CD4-positive, alpha-beta T cell treated with Interleukin-4 for 4 hours (primary cell): ENCODE measurements at places on chromosomes 5 and 9.

- no peak for DNase-seq
Measured at GRCh38 chr5:167304834-167305469, 986.5 kb upstream of the WWC1 start.

DNA sequence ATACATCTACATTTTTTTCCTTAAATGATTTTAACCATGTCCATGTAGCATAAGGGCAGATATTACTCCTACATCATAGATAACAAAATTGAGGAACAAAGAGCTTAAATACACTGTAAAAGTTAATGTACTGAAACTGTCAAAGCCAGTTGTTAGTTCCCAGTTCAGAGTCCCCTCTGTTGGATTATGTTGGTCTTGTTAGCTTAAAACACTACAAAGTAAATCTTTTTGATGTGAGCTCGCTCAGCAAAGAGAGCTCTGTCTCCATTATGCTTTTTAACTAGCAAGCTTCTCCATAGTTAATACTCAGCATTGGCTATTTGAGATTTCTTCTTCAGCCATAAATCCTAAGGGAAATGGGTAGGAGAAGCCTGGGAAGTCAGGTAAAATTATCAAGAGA lies 149.1 kb downstream of the ADAMTS6 start:
- no peak for DNase-seq

DNA sequence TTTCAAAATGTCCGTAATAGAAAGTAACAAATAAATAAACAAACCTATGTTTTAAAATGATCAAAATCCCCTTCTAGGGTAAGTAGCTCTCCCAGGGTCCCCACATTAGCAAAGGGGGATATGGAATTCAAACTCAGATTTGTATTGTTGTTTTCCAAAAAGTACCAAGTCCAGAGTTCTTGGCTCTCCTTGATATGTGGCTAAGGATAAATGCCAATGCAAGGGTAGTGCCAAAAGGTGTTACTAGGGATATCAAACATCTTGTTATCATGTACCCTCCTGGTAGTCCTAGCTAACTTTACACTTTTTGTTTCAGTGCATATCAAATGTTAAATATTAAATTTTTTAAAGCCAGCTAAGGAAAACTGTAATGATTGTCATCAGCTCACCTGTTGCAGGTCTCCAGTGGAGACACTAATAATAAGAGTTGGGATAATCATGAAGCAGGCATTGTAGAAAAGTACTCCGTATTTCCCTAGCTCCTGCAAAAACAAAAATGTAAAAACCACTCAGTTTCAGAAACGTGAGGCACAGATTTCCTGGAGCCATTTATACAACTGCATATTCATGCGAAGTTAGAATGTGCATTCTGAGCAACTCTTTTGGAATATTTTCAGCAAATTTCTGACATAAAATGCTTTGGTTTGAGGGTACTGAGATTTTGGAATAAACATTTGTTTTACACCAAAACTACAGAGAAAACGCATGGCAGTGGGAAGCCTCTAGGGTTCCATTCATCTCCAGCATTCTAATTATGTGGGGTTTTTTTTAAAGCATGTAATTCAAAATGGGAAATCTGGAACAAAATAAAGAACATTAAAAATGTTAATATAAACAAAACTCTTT lies 39.8 kb downstream of the SLC35D2 start:
- DNase-seq: no peak

- DNase-seq: no peak
Measured at GRCh38 chr5:33832404-33833236, 59.2 kb downstream of the ADAMTS12 start.

- no peak for DNase-seq
Measured at GRCh38 chr5:29460971-29461559, 1732.4 kb upstream of the CDH6 start.

DNA sequence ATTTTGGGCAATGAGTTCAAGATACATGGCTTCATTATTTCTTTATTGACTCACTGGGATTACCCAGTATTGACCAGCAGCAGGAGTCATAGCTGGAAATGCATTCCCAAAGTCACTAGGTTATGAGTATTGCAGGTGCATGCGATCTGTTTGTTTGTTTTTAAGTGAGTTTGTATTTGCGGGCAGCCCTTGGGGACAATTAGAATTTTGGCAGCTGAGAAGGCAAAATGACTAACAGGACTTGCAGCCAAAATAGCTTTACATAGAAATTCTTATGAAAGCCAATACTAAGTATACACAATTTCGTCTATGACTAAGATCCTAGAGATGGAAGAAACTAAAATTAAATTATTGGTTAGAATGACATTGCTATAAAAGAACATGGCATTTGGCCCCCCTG lies 18.1 kb upstream of the RGMB start:
- DNase-seq: no peak

DNA sequence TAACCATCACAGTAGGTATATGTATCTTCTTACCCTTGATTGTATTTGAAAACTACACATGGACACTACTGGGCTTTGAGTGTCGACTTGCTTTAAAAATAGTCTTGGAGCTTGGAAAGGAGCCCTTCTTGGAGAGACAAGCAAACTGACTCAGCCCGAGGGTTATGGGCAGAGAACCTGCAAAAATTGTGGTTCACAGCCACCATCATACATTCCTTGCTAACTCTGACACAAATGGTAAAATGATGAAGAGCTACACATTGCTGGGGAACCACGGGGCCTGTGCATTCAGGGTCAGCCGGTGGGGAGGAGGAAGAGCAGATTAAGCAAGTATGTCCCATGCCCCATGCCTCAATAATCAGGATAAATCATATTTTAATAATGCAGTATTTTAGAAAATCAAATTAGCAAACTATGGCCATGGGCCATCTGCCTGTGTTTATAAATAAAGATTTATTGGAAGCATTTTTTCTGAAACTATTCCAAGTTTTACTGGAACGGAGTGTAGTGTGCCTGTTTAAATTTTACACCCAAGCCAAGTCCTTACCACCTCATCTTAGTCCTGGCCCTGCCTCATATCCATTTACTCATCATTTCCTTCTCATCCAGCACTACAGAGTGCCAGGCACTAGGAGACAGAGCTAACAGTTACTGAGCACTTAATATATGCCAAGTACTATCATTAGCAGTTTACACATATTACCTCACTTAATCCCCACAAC lies 195.7 kb downstream of the PALM2AKAP2 start:
- DNase-seq: no peak

DNA sequence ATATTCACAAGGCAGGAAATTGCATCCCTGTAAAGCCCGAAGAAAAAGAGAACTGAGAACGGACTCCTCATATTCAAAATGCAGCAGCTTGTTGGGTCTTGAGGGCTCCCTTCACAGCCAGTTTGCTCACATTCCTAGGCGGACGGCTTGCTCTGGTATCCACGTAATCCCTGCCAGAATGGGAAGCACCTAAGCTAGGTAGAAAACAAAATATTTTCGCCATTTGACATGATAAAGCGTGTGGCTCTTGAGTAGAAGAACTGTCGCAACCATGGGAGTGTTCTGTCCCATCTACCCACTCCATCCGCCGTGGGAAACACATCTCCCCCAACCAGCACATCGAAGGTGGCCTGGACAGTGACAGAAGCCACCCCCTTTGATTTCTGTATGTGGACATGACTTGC lies 183.1 kb downstream of the GAS1 start:
- no peak for DNase-seq

DNA sequence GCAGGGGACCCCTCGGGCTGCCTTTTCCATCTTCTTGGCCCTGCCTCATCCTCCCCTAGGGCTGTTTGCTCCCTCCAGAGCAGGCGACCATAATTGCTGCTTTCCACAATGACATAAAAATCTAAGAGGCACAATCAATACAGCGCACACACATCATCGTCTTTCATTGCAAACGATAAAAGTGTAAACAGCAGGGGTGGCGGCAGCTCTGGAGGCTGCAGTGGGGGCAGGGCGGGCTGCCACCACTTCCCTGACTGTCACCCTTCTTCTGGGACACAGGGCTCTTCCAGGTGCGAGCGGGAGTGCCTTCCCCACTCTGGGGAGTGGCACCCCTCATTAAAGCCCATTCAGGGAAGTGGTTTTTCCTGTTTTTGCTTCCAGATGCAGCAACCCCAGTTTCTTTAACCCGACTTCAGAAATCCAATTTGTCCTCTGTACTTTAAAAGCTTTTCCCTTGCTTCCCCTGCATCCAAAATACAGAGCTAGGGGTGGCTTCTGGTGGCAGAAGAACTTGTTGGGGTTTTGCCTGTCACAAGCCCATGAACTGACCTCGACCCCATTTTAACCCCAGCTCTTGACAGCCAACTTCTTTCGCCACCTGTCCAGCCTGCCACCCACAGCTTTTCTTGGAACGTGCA lies 45.7 kb downstream of the TSPAN17 start:
- no peak for DNase-seq

DNA sequence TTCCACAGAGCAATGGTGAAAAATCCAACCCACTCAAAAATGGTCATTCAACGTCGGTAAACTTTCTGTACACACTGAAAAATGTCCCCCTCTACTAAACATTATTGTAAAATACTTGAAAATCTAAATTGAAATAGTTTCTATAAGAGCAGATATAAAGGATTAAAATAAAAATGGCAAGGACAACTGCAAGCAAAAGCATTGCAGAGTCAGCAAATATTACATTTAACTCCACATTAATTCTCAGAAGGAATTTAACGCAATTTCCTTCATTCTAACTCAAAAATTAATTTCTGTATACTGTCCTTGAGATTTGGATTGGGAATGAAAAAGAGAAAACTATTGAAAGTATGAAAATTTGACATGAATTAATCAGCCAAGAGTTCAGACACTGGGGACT lies 64.4 kb upstream of the SSBP2 start:
- no peak for DNase-seq

DNA sequence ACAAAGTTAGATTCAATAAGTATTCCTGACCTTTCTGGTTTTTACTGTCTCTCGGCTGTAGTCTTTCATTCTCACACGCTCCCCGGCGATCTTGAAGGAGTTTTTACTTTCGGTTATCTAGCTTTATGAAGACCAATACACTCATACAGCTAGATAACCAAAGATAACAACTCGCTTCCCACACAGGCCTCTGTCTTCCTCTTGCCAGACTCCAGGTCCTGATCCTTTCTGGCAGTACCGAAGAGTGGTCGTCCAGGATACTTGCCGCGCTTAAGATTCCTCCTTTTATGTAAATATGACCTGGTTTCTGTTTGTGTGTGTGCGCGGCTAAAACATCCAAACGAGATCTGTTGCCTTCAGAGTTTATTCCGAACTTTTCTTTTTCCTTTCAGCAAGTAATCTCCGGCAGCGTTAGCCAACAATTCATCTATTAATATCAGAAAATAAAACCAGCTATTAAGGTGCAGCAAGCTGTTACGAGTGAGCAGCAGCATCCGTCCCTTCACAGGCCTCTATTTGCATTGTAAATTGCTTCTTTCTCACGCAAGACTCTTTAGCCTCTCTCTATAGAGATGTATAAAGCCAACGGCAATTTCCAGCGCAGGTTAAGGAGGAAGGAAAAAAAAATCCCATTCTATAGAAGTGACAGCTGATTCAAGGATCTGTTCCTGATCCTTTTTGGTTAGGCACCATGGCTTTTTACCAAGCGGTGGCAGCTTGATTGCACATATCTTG lies 216.1 kb downstream of the MEF2C start:
- no peak for DNase-seq

GRCh38 chr5:95713960-95714710 lies 17.0 kb upstream of the RHOBTB3 start:
- no peak for DNase-seq

GRCh38 chr9:78370991-78371390 lies 74.1 kb downstream of the PSAT1 start:
- DNase-seq: no peak

DNA sequence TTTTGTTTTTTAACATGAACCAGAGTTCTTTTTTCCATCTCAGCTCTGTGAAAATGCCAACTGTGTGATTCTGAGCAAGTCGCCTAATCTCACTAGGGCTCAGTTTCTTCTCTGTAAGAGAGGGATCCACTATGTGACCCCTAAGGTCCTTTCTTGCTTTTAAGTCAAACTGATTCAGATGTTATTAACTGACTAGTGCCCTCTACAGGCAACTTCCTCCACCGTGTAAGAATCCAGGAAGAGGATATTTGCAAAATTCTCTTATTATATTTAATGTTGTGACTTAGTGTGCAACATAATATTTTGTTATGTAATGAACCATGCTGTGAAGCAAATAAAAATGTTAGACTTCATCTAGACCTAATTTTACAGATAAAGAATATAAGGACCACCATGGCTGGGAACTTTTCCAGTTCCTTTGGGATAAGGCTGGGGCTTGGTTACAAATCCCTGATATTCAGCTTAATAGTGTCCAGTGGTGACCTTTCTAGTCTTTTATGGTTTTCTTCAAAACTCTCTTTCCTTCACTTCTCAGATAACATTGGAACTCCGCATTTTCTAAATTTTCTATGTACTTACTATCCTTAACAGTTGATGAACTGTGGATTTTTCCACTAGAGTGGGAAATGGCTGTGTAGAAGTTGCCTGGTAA lies 244.7 kb downstream of the PIK3R1 start:
- DNase-seq: peak; percentile 73

- no peak for DNase-seq
Measured at GRCh38 chr5:76528547-76529331, 94.5 kb downstream of the F2RL2 start.

GRCh38 chr9:12748016-12748415 lies 26.8 kb upstream of the LURAP1L start:
- no peak for DNase-seq

DNA sequence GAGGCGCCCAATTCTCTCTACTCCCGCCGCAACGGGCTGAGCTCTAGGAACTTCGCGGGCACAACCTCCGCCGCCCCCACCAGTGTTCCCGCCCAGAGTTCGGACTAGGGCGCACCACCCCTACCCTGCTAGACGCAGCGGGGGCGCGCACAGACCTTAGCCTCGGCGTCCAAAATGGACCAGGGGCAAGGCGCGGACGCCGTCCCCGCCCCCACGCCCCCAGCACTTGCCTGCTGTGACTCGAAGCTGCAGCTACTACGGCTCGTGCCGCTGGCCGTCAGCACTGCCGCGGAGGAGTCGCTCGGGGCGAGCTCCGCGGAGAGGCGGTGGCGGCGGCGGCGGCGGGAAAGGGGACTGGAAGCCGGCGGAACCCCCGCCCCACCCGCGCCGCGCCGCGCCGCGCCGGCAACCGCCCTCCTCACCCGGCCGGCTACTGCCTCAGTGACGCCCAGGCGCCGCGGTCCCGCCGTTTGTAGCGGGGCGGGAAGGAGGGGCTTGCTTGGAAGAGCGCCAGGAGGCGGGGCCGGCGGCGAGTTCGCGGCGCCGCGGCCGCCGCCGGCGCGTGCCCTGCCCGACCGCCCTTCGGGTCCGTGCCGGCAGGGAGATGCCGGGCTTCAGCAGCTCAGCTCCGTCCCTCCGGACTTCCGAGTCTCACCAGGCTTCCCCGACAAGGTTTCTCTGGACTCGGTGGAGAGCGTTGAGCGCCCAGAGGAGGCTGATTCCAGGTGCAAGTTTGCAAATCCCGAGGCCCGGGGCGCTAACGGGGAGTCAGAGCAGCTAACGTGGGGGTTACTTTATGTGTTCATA lies 4.5 kb downstream of the ELAVL2 start:
- DNase-seq: no peak

DNA sequence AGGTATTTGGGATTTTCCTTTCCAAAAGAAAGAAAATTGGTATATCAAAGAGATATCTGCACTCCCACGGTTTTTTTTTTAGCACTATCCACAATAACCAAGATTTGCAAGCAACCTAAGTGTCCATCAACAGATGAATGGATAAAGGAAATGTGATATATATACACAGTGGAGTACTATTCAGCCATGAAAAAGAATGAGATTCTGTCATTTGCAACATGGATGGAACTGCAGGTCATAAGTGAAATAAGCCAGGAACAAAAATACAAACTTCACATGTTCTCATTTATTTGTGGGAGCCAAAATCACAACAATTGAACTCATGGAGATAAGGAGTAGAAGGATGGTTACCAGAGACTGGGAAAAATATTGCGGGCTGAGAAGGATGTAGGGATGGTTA lies 9.8 kb downstream of the ANKRD31 start:
- DNase-seq: no peak

- no peak for DNase-seq
Measured at GRCh38 chr5:133891390-133891789, 77.0 kb downstream of the C5orf15 start.
